ENCODE measurements at places on chromosomes 6 and 20.

GRCh38 chr20:36070451-36070850 is 84.1 kb upstream of the EPB41L1 start:
- DNase-seq, result no peak

DNA sequence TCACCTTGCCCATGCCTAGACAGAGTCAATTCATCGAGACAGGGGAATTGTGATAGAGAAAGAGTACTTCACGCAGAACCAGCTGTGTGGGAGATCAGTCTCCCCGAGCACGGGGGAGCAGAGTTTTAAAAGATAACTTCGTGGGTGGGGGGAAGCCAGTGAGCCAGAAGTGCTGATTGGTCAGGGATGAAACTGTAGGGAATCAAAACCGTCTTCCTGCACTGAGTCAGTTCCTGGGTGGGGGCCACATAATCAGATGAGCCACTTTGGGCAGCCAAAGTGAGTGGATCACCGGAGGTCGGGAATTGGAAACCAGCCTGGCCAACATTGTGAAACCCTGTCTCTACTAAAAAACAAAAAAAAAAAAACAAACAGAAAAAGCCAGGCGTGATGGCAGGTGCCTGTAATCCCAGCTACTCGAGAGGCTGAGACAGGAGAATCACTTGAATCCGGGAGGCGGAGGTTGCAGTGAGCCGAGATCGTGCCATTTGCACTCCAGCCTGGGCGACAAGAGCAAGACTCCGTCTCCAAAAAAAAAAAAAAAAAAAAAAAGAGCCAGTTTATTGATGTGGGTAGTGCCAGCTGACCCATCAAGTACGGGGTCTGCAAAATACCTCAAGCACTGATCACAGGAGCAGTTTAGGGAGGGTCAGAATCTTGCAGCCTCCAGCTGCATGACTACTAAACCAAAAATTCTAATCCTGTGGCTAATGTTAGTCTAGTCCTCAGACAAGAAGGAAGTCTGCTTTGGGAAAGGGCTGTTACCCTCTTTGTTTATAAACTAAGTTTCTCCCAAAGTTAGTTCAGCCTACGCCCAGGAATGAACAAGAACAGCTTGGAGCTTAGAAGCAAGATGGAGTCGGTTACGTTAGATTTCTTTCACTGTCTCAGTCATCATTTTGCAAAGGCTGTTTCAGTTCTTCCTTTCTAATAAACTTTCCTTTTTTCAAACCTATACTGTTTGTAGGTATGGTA is 3.9 kb upstream of the TRIM39 start:
- DNase-seq, result no peak

GRCh38 chr6:26016963-26017631 is 54.5 kb downstream of the TRIM38 start:
- DNase-seq, result no peak

- no peak for DNase-seq
Observed at GRCh38 chr20:40961176-40961575, 67.4 kb upstream of the TOP1 start.
